ENCODE measurements at places on chromosomes 3 and 15.
A peak's percentile ranks its signal among the peaks of the same experiment; 100 is the strongest.

DNA sequence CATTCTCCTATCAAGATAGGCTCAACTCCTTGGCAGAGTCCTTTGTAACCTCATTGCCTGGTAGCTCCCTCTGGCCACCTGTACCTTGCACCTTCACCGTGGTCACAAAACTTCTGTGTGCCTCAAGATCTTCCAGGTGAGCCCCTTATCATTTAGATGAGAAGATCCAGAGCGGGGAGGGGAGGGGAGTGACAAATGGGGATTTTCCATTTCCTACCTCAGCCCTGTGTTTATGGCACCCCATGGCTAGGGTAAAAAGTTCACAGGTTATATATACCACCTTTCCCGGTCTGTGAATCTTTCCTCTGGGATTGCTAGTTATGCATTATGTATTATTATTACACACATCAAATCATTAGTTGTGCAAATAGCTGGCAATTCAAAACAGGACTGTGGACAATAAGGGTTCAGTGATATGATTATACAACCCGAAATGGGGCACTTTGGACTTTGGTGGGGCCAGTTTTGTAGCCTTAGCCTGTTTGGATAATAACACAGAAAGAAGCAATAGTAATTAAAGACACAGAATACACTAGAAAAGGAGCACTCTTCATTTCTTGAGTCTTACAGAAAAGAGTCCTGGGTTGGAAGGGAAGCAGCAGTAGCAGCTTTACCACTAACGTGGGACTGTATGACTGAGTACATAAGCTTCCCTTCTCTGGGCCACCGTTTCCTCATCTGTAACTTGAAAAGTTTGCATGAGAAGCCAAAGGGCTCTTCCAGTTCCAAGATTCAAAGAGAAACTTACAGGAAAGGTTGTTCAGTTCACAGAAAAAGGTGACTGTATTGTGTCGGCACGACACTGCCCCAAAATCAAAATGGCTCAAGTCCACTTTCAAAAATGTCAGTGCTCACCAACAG, 7.1 kb downstream of the TLE3 start:
- DNase-seq, result no peak

GRCh38 chr15:90988296-90988695, 6.0 kb downstream of the PRC1 start:
- no peak for DNase-seq

DNA sequence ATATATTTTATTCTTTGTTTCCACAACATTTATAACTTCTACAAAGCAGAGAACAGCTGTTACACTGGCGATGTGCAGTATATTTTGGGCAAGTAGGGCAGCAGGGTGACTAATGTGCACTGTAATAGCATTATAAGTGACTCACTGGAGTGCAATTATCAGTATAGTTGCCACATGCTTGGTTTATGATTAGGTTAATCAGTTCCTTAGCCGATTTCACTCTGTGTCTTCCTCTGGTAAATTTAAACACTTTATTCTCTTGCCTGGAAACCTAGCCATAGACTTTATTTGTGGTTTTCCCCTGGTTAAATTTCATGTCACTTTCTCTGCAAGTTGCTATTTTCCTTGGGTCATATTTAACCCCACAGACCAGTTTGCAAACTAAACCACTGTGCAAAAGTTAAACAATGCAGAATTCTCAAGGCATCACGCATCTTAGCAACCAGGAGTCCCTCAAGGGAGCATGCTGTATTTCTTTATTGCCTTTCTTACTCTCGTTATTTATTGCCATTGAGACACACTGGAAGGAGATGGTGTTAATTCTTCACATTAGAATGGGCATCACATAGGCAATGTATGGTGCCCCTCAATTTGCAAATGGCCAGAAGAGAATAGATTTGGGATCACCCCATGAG, 690.2 kb upstream of the DPPA4 start:
- DNase-seq, result no peak

- DNase-seq, result no peak
Measured at GRCh38 chr3:13197281-13197680, 124.1 kb upstream of the IQSEC1 start.

GRCh38 chr3:29644956-29645636, 364.2 kb downstream of the RBMS3 start:
- no peak for DNase-seq

GRCh38 chr3:69435274-69436265, 49.7 kb upstream of the FRMD4B start:
- DNase-seq, result no peak

DNA sequence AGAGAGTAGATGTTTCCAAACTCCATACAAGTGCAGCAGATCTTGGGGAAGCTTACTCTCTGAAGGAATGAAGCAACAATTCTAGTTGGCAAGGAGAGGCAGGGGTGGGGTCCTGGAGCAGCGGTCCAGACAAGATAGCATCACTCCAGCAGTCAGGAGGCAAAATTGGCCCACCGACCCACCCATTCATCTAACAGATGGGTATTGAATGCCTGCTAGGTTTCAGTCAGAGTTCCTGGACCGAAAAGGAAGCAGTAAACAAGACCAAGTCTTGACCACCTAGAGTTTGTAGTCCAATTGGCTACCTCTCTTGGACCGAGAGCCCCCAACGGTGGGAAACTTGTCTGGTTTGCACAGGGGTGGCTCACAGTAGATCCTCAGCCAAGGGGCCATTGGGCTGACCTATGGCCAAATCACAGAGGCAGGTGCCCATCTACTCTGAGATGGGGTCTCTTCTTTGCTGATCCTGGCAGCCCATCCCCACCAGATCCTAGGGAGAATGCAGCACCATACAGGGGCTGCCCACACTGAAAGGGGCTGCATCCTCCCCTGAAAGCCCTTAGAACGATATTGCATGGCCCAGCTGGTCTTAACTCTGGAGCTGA, 74.3 kb downstream of the CORO2B start:
- no peak for DNase-seq

GRCh38 chr3:12764171-12764776, 5.2 kb upstream of the TMEM40 start:
- DNase-seq, result no peak

GRCh38 chr3:126208606-126209256, 28.3 kb upstream of the ALDH1L1 start:
- DNase-seq, result no peak

DNA sequence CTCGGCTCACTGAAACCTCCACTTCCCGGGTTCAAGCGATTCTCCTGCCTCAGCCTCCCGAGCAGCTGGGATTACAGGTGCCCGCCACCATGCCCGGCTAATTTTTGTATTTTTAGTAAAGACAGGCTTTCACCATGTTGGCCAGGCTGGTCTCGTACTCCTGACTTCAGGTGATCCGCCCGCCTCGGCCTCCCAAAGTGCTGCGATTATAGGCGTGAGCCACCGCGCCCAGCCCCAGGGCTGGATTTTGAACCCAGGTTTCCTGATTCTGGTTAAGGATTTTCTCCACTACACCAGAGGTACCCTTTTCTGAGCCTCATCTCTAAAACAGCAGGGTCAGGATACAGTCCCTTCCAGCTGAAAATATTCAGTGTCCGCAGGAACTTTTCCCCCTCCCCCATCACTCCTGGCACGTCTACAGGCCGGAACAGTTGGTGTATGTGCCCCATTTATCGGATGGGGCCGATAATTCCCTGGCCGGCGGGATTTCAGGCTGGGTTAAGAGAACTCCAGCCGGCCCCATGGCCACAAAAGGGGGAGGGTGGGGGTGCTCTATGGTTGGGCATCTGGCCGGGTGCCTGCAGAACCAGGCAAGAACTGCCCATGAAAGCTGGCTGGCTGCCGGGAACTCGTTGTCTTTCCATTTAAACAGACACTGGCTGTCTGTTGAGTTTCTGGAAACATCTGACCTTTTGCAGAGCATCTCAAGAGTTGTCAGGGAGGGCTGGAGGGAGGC, 26.8 kb upstream of the SEMA4B start:
- no peak for DNase-seq

GRCh38 chr15:78682693-78683410, 41.8 kb upstream of the CHRNB4 start:
- no peak for DNase-seq

GRCh38 chr3:46545818-46546630, 20.1 kb downstream of the LRRC2 start:
- no peak for DNase-seq

DNA sequence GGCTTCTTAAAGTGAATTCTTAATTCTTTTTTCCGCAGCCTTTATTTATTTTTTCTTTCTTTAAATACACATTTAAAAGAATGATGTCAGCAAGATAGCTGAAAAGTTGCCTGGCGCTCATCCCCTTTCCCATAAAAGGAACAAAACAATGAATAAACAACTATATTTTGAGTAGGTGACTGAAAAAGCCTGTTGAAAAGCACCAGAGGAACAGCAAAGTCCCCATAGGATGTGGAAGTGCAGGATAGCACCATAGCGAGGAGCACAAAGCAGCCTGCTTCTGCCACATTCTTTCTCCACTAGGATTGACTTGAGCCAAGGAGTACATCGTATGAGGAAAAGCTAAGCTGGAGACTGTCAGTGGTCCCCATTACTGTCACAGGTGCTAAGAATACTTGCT, 754.9 kb downstream of the SQOR start:
- no peak for DNase-seq

DNA sequence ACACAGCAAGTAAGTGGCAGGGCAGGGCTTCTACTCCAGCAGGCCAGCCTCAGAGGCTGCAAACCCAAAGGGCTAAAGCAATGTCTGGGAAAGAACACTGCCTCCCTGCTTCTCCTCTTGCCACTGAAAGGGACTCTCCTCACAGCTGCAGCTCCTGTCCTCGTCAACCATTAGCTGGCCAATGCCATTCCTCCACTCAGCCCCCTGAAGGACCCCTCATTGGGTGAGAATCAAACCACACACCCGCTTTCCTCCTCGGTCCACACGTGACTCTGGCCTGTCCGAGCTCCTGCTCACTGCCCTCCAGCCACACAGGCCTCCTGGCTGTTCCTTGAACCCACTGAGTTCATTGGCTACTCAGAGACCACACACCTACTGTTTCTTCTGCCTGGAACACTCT, 253.7 kb upstream of the TLE3 start:
- no peak for DNase-seq

DNA sequence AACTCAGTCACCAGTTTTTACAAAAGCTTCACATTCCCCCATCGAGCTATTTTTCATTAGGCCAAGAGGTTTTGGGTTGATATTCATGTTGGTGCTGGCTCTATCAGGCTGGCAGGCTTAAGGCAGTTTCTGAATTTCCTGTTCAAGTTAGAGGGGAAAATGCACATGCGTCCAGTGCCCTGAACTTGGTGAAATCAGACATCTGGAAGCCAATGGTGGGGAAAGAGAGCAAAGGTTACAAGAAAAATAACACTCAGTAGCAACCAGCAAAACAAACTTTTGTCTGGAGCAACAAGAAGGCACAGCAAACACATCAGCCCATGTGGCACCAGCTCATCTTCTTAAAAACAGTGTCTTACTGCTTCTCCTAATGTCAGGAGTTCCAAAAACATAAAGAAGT, 155.6 kb upstream of the TSC22D2 start:
- DNase-seq, result no peak

GRCh38 chr3:112745567-112746248, 101.0 kb downstream of the CD200R1L start:
- DNase-seq, result no peak

DNA sequence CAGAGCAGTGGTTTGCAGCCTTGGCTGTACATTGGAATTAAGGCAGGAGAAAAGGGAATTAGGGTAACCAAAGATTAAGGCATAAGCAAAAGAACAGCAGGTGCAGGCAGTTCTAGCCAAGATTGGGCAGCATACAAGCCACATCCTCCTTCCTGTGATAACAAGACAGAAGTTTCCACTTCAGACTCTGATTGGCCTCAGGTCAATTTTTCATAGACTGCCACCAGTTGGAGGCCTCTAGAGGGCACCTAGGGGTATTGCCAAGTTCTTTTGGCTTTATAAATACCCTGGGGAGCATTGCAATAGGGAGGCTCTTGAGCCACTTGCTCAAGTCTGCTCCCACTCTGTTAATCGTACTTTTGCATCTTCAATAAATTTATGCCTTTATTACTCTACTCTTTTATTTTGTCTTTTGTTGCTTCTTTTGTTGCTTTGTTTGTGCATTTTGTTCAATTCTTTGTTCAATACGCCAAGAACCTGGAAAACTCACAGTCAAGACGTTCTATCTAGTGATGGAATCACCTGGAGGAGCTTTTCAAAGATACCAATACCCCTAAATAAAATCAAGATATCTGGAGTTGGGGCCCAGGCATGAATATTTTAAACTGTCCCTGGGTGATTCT, 32.2 kb upstream of the FMN1 start:
- DNase-seq, result peak; percentile 52

DNA sequence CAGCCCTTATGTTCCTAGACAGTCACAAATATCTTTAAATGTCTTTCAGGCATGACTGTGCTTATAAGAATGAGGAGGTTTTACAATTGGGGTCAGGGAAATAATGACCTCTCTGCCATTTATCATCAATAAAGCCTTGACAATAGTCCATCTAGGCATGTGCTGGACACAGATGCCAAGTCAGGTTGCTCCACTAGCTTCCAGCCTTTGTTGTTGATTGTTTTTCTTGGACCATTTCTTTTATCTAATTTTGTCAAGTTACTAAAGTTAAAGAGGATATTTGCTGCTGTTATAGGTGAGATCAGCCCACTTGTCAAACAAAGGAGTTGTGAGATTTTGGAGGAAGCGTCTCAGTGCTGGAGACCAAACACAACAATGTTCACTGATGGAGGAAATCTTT, 628.0 kb downstream of the ROBO2 start:
- no peak for DNase-seq

DNA sequence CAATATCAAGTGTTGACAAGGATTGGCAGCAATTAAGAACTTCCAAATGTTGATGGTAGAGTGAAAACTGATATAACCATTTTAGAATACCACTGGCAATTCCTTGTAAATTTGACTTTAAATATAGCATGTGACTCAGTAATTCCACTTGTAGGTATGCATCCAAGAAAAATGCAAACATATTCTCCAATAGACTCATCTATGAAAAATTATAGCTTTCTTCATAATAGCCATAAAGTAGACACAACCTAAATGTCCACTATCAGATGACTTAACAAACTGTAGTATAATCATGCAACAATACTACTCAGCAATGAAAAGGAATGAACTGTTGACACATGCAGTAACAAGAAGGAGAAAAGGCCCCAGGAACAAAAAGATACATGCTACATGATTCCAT, 988.1 kb downstream of the FHIT start:
- no peak for DNase-seq

- DNase-seq, result no peak
Measured at GRCh38 chr15:60839510-60840211, 360.7 kb upstream of the ICE2 start.

DNA sequence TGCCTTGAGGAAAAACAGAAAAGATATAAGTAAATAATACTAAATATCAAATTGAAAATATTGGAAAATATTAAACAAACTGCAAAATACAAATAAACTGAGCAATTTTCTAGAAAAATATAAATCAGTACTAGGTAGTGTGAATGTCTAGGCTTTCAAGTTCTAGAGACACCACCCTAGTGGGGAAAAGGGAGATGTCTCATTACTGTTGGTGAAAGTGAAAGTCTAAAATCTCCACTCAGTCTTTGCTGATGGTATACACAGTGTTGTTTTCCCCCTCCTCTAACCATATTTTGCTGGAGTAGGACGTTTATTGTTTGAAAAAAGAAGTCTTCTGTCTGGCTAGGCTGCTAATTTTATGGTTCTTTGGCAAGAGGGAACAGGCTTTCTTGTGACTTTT, 1368.9 kb downstream of the OTOL1 start:
- DNase-seq, result no peak

- DNase-seq, result no peak
Measured at GRCh38 chr3:98900265-98901118, 1.0 kb downstream of the DCBLD2 start.

- no peak for DNase-seq
Measured at GRCh38 chr3:72368331-72368975, 479.8 kb downstream of the SHQ1 start.

All from GM12878 (cell line).